Tracheal epithelial cell (primary cell): ENCODE measurements at places on chromosomes 11 and 22. TPM values are rescaled to one million over a fixed set of nuclear protein-coding genes. Genes with fewer than 3 reads are reported as not detected.

The NCAM1 gene
- 0.24 TPM in 1 of 2 replicates, not detected in the other for total RNA-seq

The ATG16L2 gene
- total RNA-seq = 2.8 and 10.8 TPM in 2 replicates

The ACR gene
- total RNA-seq = not detected in 2 replicates

The DRICH1 gene
- total RNA-seq = not detected in 2 replicates

The OR52N4 gene
- total RNA-seq = not detected in 2 replicates

The ALG9 gene
- total RNA-seq = 31.8 and 36.9 TPM in 2 replicates

The LARGE2 gene
- 8.2 and 11.7 TPM in 2 replicates for total RNA-seq

The ZC3H12C gene
- 9.0 and 19.3 TPM in 2 replicates for total RNA-seq

The MCAT gene
- 13.4 and 16.9 TPM in 2 replicates for total RNA-seq

The OR4C16 gene
- not detected in 2 replicates for total RNA-seq

The APLNR gene
- total RNA-seq = not detected in 2 replicates

The PHF21A gene
- 5.8 and 10.7 TPM in 2 replicates for total RNA-seq

The VPREB1 gene
- not detected in 2 replicates for total RNA-seq

The ABCG4 gene
- total RNA-seq = not detected in 2 replicates

The MS4A4E gene
- total RNA-seq = not detected in 2 replicates

The ZNF214 gene
- 0.24 and 0.85 TPM in 2 replicates for total RNA-seq

The GUCY1A2 gene
- total RNA-seq = under 0.01 TPM in 1 of 2 replicates, not detected in the other

The GAS2L1 gene
- total RNA-seq = 12.3 and 17.9 TPM in 2 replicates

The PLA2G3 gene
- 0.24 TPM in 1 of 2 replicates, not detected in the other for total RNA-seq

The RABL2B gene
- total RNA-seq = 3.1 and 4.3 TPM in 2 replicates

The NLRP14 gene
- 0.24 TPM in 1 of 2 replicates, not detected in the other for total RNA-seq

The LAMTOR1 gene
- 81.2 and 103 TPM in 2 replicates for total RNA-seq

The KCTD17 gene
- total RNA-seq = 10.9 and 17.1 TPM in 2 replicates

The ANO1 gene
- 2.9 and 3.0 TPM in 2 replicates for total RNA-seq

The PIH1D2 gene
- 0.72 and 1.1 TPM in 2 replicates for total RNA-seq

The C1QTNF4 gene
- 0.43 TPM in 1 of 2 replicates, not detected in the other for total RNA-seq

The CADM1 gene
- 2.1 and 4.1 TPM in 2 replicates for total RNA-seq

The CHRM1 gene
- not detected in 2 replicates for total RNA-seq

The TRPC6 gene
- total RNA-seq = 3.0 TPM in 1 of 2 replicates, not detected in the other

The ROBO4 gene
- total RNA-seq = 0.43 and 0.72 TPM in 2 replicates

The OR8D1 gene
- total RNA-seq = not detected in 2 replicates

The C22orf23 gene
- total RNA-seq = under 0.01 TPM in 1 of 2 replicates, not detected in the other

The ZNRF3 gene
- total RNA-seq = 5.1 and 7.2 TPM in 2 replicates

The SLC25A45 gene
- total RNA-seq = under 0.01 and 1.9 TPM in 2 replicates

The SEZ6L gene
- under 0.01 TPM in 1 of 2 replicates, not detected in the other for total RNA-seq

The TRIM77 gene
- not detected in 2 replicates for total RNA-seq

The CARD16 gene
- total RNA-seq = 0.85 and 2.2 TPM in 2 replicates
